HFFc6 (cell line): ENCODE measurements at places on chromosomes 3 and 15. TPM values are rescaled to one million over a fixed set of nuclear protein-coding genes. Genes with fewer than 3 reads are reported as not detected.

The STARD5 gene
- 2.6 and 3.7 TPM in 2 replicates for total RNA-seq

The GOLGA8J gene
- total RNA-seq = not detected in 3 replicates

The DIS3L gene
- 12.7 and 13.0 TPM in 2 replicates for total RNA-seq

The CASR gene
- not detected in 3 replicates for total RNA-seq

The NRROS gene
- total RNA-seq = 0.08 to 0.11 TPM (median 0.09 TPM) in 3 replicates

The RHOV gene
- 0.14 to 0.35 TPM (median 0.18 TPM) in 3 replicates for total RNA-seq

The STRC gene
- not detected in 2 replicates for total RNA-seq

The ZNF860 gene
- total RNA-seq = 0.17 to 0.39 TPM (median 0.33 TPM) in 3 replicates

The WDR93 gene
- not detected in 3 replicates for total RNA-seq

The ZNF660 gene
- 0.08 to 0.09 TPM in 2 of 3 replicates, not detected in the other for total RNA-seq

GRCh38 chr15:55226127-55226526 is 29.4 kb upstream of the RSL24D1 start:
- H3K27me3 ChIP-seq = no peaks in the 10 kb centered on the region
- DNase-seq = no peak
- H3K4me3 ChIP-seq = no peak overlapping the region
- H3K27ac ChIP-seq = no peak overlapping the region

GRCh38 chr3:137766041-137766875 is 2.1 kb downstream of the SOX14 start:
- H3K27me3 ChIP-seq = peaks cover 75% of the 10 kb centered on the region
- H3K27ac ChIP-seq = no peak overlapping the region
- no peaks in the 10 kb centered on the region for H3K4me1 ChIP-seq

GRCh38 chr3:180390313-180390712 is 211.7 kb upstream of the TTC14 start:
- no peak for DNase-seq
- no peaks in the 10 kb centered on the region for H3K36me3 ChIP-seq
- peaks cover 12% of the 10 kb centered on the region; the same call in 1 of the 2 replicates for H3K4me1 ChIP-seq
- no peak overlapping the region for H3K27ac ChIP-seq
- no peaks in the 10 kb centered on the region for H3K27me3 ChIP-seq

DNA sequence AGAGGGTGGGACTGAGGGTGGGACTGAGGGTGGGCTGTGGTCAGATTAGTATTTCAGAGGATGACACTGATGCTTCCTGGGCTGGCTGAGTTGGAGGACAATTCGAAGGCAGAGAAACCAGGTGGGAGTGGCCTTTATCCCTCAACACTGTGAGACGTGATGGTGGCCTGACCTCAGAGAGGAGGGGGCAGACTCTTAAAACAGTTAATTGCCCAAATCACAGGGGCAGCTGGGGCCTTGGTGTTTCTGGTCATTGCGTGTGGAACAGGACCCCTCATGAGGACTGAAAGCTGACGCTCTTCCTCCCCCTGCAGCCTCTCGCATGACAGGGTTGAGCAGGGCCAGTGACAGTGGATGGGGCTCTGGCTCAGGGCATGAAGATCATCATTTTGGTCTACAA is 18.7 kb downstream of the DNASE1L3 start:
- no peak overlapping the region for H3K27ac ChIP-seq
- H3K4me1 ChIP-seq = peaks cover 13% of the 10 kb centered on the region
- H3K4me3 ChIP-seq = no peak overlapping the region
- no peaks in the 10 kb centered on the region for H3K36me3 ChIP-seq
- no peak for DNase-seq

DNA sequence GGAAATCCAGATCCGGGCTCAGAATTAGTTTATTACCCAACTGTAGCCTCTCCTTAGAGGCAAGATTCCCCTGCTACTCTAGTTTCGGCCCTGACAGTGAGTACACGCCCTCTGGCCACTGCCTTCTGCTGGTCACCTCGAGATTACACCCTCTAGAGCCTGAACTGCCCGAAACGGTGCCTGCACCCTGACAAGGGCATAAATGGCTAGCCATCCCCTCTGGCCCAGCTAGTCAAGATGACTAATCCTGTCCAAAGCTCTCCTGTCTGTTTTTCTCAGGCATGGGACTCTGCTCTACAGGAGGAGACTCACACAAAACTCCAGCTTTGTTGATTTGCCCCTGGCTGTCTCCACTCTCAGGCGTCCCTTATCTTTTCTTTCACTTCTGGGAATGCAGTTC is 150.5 kb upstream of the UBE2E2 start:
- no peak for DNase-seq
- no peak overlapping the region for H3K4me3 ChIP-seq
- peaks cover 15% of the 10 kb centered on the region for H3K27me3 ChIP-seq

DNA sequence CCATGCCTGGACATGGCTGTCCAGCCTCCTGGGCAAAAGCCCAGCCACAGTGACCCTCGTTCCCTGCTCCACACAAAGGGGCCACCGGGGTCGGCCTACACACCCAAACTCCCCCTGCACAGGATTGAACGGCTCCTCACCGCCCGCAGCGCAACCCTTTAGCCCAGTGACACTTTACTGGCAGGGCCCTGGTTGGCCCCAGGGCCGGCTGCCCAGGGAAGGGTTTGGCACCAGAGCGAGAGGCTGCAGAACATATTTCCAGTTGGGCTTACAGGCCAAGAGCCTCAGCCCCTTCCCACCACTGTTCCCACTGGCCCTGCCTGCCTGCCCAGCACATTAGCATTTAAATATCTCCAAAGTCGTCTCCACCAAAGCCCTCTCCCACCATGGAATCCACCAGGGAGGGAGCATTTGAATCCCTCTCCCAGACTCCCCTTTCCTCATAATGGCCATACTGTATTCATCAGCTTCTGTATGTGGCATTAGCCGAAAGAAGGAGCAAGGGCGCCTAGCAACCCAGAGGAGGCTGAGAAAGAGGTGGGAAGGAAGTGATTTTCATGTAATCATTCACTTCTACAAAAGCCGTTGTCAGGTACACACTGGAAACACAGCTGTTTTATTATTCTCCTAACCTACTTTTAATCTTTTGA is 85.4 kb downstream of the SLC6A11 start:
- H3K36me3 ChIP-seq = peaks cover 6% of the 10 kb centered on the region; the same call in 1 of the 2 replicates
- no peak overlapping the region for H3K4me3 ChIP-seq
- no peaks in the 10 kb centered on the region for H3K4me1 ChIP-seq
- no peak overlapping the region for H3K27ac ChIP-seq
- peaks cover 4% of the 10 kb centered on the region; the same call in 1 of the 2 replicates for H3K27me3 ChIP-seq

GRCh38 chr3:113193288-113193687 is 18.1 kb upstream of the BOC start:
- peaks cover 12% of the 10 kb centered on the region for H3K27me3 ChIP-seq
- H3K36me3 ChIP-seq = peaks cover 4% of the 10 kb centered on the region
- no peak overlapping the region for H3K27ac ChIP-seq
- DNase-seq = no peak

DNA sequence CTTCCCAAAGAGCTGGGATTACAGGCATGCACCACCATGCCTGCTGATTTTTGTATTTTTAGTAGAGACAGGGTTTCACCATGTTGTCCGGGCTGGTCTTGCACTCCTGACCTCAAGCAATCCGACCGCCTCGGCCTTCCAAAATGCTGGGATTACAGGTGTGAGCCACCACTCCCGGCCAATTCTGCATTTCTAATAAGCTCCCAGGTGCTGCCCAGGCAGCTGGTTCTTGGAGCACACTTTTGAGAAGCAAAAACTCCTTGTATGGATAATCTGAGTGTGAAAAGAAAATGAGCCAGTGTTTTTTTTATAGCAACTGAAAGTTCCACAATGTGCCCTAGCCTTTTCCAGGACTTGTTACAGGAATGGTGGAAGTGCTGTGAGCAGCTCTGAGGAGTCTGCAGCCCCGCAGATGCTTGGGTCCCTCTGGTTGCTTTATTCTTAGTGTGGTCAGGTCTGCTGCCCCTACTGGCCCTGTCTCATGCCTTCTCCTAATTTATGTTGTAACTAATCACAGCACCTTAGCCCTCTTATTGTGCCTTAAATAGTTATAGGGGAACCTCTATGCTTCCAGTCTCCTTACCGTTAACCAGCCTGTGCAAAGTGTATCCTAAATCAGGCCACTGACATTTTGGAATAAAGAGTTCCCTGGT is 13.5 kb upstream of the KCNAB1 start:
- no peak for DNase-seq
- H3K4me3 ChIP-seq = no peak overlapping the region
- peaks cover 13% of the 10 kb centered on the region for H3K27me3 ChIP-seq
- no peaks in the 10 kb centered on the region for H3K36me3 ChIP-seq
- no peaks in the 10 kb centered on the region for H3K4me1 ChIP-seq
- no peak overlapping the region for H3K27ac ChIP-seq

GRCh38 chr3:87359826-87360225 is 83.4 kb upstream of the POU1F1 start:
- no peak overlapping the region for H3K27ac ChIP-seq
- no peak for DNase-seq
- no peaks in the 10 kb centered on the region for H3K27me3 ChIP-seq
- no peaks in the 10 kb centered on the region for H3K4me1 ChIP-seq
- no peaks in the 10 kb centered on the region for H3K36me3 ChIP-seq

GRCh38 chr3:88090681-88091080 is 31.6 kb downstream of the ZNF654 start:
- no peaks in the 10 kb centered on the region for H3K4me1 ChIP-seq
- H3K36me3 ChIP-seq = peaks cover 38% of the 10 kb centered on the region
- no peaks in the 10 kb centered on the region for H3K27me3 ChIP-seq
- no peak overlapping the region for H3K4me3 ChIP-seq

GRCh38 chr15:60661080-60661645 is 182.2 kb upstream of the ICE2 start:
- no peak for DNase-seq
- H3K27ac ChIP-seq = no peak overlapping the region
- H3K4me3 ChIP-seq = no peak overlapping the region
- H3K36me3 ChIP-seq = no peaks in the 10 kb centered on the region

DNA sequence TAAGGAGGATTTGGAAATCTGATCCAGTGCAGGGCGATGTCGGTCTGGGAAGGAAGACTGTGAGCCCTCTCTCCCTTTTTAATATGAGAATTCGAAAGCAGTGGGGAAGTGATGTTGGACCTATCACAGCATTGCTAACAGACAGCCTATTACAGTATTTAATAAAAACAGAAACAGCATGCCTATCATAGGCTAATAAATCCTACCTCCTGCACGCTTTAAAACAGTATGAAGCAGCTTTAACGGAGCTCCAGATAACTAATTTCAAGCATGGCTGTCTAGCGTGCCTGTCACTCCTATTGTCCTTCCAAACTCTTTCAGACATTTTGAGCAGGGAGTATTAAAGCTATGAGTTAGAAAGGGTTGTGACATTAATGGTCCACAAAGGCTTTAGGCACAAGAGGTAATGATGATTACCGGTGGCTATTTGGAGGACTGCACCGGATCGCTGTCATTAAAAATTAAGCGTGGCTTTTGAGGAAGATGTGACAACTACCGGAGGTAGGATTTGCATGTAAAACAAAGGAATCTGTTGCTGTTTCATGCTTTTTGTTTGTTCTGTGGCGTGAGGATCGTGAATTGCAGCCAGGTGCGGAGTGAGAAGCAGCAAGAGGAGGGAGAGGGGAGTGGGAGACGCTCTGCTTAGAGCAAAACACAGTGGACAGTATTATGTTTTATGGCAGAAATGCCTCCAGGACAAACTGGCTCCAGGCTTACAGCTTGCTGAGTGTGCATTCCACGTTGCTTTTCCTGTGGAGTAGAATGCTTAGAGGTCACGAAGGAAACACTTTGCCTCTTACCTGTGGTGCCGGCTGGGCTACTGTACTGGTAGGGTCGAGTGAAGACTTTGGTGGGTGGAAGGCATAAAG is at the start of gene KCNMB2:
Gene KCNMB2, plus strand, starts transcription at position 226 of the 869 bp plus-strand sequence.
- no peaks in the 10 kb centered on the region for H3K4me1 ChIP-seq
- no peak for DNase-seq
- H3K27me3 ChIP-seq = peaks cover 4% of the 10 kb centered on the region; the same call in 1 of the 2 replicates

- no peaks in the 10 kb centered on the region for H3K4me1 ChIP-seq
- H3K4me3 ChIP-seq = no peak overlapping the region
- peaks cover 8% of the 10 kb centered on the region for H3K36me3 ChIP-seq
Observed at GRCh38 chr3:43075904-43076661, 29.8 kb downstream of the POMGNT2 start.

- peaks cover 30% of the 10 kb centered on the region for H3K27me3 ChIP-seq
- peaks cover 22% of the 10 kb centered on the region for H3K4me1 ChIP-seq
- H3K27ac ChIP-seq = no peak overlapping the region
- no peak overlapping the region for H3K4me3 ChIP-seq
Observed at GRCh38 chr15:70103880-70104626, 6.3 kb upstream of the TLE3 start.

DNA sequence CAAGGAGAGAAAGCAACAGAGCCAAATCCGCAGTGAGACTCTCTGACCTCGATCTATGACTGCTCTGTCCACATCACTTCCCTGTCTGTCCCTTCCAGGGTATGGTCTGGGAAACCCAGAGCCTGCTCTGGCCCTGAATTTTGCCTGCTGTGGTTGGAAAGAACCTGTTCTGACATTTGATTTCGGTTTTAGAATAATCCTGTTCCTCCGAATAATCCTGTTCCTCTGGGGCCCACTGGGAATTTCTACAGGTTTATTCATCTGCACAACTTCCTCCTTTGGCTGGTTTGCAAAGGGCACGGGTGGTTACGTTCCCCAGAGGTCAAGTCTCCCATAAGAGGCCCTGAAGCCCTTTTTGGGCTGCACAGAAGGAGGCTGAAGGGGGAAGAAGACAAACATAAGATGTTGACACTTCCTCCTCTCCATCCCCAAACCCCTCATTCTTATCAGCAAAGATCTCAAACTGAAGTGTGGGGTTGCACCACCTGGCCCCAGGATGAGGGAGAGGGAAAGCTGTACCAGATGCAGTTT is 10.6 kb downstream of the LAMP3 start:
- no peak for DNase-seq
- no peaks in the 10 kb centered on the region for H3K36me3 ChIP-seq
- H3K4me3 ChIP-seq = no peak overlapping the region
- peaks cover 14% of the 10 kb centered on the region for H3K4me1 ChIP-seq

DNA sequence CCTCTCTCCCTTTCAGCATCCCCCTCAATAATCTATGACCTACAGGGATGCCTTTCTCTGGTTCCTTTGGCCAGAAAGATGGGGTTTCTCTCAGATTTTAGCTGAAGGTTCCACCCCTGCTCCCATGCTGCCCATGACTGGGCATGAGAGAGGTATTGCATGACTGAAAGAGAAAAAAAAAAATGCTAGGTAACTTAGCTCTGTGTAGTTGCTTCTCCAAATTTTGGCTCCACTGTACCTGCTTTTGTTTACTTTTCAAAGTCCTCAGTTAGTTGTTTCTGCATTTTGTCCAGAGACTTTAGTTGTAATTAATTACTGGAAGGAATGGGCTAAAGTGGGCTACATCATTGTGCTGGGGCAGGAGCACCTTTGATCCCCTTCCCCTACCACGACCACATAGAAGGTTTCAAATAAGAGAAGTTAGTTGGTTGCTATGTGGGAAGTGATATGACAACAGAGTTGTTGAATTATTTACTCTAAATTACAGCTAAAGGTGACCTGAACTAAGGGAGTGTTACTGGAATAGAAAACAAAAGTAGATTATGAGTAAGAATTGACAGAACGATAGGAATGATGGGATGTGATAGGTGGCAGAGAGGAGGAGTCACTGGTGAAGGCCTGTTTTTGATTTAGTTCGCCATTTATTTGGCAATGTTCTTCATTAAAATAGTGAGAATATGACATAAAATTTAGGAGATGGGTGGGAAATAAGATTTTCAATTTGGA is 605.4 kb upstream of the NR2F2 start:
- no peak overlapping the region for H3K4me3 ChIP-seq
- H3K4me1 ChIP-seq = no peaks in the 10 kb centered on the region
